Jurkat, Clone E6-1 (cell line): ENCODE measurements at places on chromosomes 1 and 21.

DNA sequence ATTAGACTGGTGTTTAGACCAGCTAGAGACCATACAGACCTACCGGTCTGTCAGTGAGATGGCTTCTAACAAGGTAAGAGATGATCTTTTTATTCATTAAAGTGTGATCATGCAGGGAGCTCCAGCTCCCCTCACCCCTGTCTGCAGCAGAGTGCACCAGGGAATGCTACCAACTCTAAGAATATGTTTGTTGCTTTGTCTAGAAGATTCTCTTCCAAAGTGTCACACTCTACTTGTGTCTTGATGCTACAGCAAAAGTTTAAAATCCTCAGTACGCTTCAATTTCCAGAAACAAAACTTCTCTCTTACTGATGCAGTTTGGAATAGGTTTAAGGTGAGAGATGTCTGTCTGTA lies 201.4 kb upstream of the SGIP1 start:
- DNase-seq: no peak

DNA sequence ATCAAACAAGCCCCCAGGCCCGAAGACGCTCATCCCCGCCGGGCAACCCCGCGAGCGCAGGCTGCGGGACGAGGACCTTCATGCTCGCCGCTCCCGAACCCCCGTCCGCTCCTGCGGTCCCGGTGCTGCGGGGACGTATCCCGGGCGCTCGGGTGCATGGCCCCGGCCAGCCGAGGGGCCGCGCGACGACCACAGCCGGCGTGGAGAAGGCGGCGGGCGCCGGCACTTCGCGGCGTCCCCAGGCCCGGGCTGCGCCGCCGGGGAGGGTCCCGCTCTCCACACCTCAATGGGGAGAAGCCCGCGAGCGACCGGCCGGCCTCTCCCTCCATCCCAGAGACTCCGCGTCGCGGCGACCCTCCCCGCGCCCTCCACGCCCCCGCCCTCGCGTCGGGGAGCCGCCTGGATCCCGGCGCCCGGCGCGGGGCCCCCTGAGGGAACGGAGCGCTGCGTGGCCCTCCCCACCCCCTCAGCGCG lies 401 bp downstream of the ERRFI1 start:
- DNase-seq: no peak

GRCh38 chr1:169099561-169099960 lies 6.9 kb upstream of the ATP1B1 start:
- DNase-seq: no peak

GRCh38 chr1:15254559-15254958 lies 7.5 kb downstream of the FHAD1 start:
- DNase-seq: no peak

GRCh38 chr1:9316080-9316444 lies 23.4 kb downstream of the SPSB1 start:
- DNase-seq: no peak
